Stomach (tissue), 19 donors: ENCODE measurements at places on chromosomes 16 and 17. TPM values are rescaled to one million over a fixed set of nuclear protein-coding genes. Genes with fewer than 3 reads are reported as not detected.

Gene MYL11
- total RNA-seq: not detected

Gene SLC52A1
- total RNA-seq: not detected

Gene MT1G
- 174 TPM for total RNA-seq

Gene CCL5
- total RNA-seq: not detected

Gene SLFN13
- 0.87 TPM for total RNA-seq

Gene TBC1D3
- total RNA-seq: not detected

Gene ERI2
- 27.2 TPM for total RNA-seq

Gene MEIOC
- not detected for total RNA-seq

Gene USP31
- 9.9 TPM for total RNA-seq

Gene CPD
- 19.8 TPM for total RNA-seq

Gene EVPLL
- 0.29 TPM for total RNA-seq

Gene RBBP6
- 31.6 TPM for total RNA-seq

Gene CHST5
- total RNA-seq: 2.3 TPM

Gene IL17C
- total RNA-seq: not detected

Gene CCL17
- total RNA-seq: not detected

Gene CD19
- not detected for total RNA-seq

Gene UBALD1
- 0.58 TPM for total RNA-seq

Gene SP6
- total RNA-seq: not detected

Gene UNC45B
- 0.45 TPM for total RNA-seq

Gene SHISA9
- not detected for total RNA-seq

Gene HOXB4
- total RNA-seq: 5.1 TPM

Gene ABCC11
- total RNA-seq: not detected

Gene MYH11
- 496 TPM for total RNA-seq

Gene NHLRC4
- 0.89 TPM for total RNA-seq

Gene PLA2G10
- total RNA-seq: 1.6 TPM

Gene PRSS22
- total RNA-seq: 1.8 TPM

Gene ORC6
- 7.5 TPM for total RNA-seq

Gene HSD11B2
- 0.89 TPM for total RNA-seq

Gene CLEC19A
- total RNA-seq: not detected

Gene DPEP1
- total RNA-seq: 12.3 TPM

Gene GAS2L2
- under 0.01 TPM for total RNA-seq

Gene CHD9NB
- total RNA-seq: 8.2 TPM

Gene RNF227
- total RNA-seq: 9.3 TPM

Gene SMIM36
- total RNA-seq: not detected

Gene ST6GALNAC2
- 3.6 TPM for total RNA-seq

Gene WSB1
- total RNA-seq: 194 TPM

Gene CNTNAP4
- total RNA-seq: not detected

Gene ZNF200
- 8.7 TPM for total RNA-seq

Gene PDILT
- 0.37 TPM for total RNA-seq

Gene TNFSF12
- total RNA-seq: 49.6 TPM

Gene CDRT15L2
- not detected for total RNA-seq

Gene GPRC5C
- total RNA-seq: 321 TPM

Gene PPP1R27
- total RNA-seq: not detected

Gene IRX5
- 0.89 TPM for total RNA-seq

Gene SPATA32
- total RNA-seq: not detected

Gene IGF2BP1
- not detected for total RNA-seq

Gene STX8
- 21.6 TPM for total RNA-seq

Gene ZNF205
- 5.5 TPM for total RNA-seq

Gene TMIGD1
- not detected for total RNA-seq

Gene KCNH6
- total RNA-seq: 0.87 TPM

Gene TMEM100
- 14.6 TPM for total RNA-seq

Gene HOXB7
- 1.8 TPM for total RNA-seq

Gene COX4I1
- total RNA-seq: 703 TPM

Gene METTL23
- total RNA-seq: 15.5 TPM

Gene ABCA8
- 50.7 TPM for total RNA-seq

Gene HBA1
- 34.8 TPM for total RNA-seq

Gene DBF4B
- total RNA-seq: 1.7 TPM

Gene NACA2
- total RNA-seq: not detected

Gene ASIC2
- not detected for total RNA-seq

Gene FBXW10
- 0.18 TPM for total RNA-seq
